Inflammatory macrophage (primary cell): ENCODE measurements at places on chromosomes 1 and 21.

DNA sequence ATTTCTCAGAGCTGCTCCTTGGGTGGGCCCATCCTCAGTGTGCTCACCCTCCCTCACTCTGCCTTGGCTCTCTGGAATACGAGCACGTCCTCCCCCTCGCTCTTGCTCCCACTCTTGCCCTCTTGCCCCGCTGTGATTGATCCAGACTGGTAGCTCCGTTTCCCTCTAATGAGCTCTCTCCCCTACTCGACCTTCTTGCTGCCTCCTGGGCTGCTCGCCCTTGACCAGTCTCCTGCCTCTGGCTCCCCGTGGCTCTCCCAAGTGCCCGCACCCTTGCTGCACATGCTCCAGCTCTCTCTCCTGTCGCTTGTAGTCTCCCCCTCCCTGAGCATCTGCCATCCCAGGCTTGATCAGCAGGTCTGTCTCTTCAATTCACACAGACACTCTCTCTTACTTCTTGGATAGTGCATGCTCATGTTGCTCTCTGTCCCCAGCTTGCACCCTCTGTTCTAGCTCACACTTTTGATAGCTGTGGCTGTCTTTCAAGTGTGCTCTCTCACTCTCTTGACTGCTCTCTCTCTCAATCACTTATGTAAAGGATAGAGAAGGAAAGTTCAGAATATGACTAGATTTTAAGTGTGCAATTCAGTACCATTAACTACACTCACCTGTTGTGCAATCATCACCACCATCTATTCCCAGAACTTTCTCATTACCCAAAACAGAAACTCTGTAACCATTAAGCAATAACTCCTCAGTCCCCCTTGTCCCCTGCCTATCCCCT, 51.1 kb downstream of the PHC2 start:
- no peak for DNase-seq

- DNase-seq: no peak
Measured at GRCh38 chr1:38693031-38693430, 166.5 kb downstream of the RRAGC start.

DNA sequence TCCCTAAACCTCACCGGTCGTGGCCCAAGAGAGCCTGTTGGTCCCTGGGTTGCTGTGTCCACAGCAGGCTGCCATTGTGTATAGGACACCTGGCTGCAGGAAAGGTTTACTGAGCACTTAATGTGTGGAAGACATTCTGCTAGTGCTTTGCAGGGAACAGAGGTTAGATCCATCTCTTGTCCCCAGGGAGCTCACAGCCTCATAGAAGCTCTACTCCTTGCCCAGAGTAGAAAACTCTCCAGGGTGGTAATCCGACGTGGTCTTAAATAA, 16.9 kb upstream of the ALPL start:
- no peak for DNase-seq

DNA sequence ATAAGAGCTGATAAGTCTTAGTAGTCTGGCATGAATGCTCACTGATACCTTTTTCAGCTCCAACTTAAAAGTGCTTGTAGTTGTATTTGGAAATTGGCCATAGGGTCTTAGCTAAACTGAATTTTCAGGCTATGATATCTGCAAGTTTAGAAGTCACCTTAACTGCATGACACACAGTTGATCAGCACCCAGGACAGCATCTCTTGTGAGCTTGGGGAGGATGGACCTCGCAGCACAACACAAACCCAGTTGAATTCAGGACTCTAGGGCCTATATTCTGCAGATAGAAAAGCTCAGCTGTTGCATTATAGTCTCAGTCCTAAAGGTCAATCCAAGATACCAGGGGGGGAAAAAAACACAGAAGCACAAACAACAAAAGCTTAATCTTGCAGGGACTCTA, 394.3 kb downstream of the KCNH1 start:
- no peak for DNase-seq

- DNase-seq: no peak
Measured at GRCh38 chr1:24186993-24187790, at the start of gene IFNLR1. TSS of gene IFNLR1 (minus strand) at chr1:24187289. CDS start at chr1:24187248, 41 bp downstream.

DNA sequence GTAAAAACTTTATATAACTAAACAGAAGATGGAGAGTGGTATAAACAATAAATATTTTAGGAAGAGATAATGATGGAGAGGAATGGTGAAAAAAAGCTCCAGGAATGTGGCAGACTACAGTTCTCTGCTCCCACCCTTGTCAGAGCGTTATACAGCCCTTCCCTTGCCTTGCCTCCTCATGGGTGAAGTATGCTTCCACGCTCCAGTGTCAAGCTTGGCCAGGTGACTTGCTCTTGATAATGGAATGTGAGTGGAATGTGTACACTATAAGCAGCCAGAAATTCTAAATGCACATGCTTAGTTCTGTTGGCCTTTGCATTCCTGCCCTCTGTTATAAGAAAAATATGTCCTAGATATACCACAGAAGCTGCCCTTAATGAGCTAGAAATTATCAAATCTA, 24.7 kb upstream of the POGK start:
- DNase-seq: no peak

- DNase-seq: no peak
Measured at GRCh38 chr1:244651956-244652622, 837 bp upstream of the DESI2 start.

GRCh38 chr1:8598060-8598724, 219.2 kb downstream of the RERE start:
- no peak for DNase-seq

- no peak for DNase-seq
Measured at GRCh38 chr21:46081022-46081861, 16.7 kb upstream of the COL6A2 start.

DNA sequence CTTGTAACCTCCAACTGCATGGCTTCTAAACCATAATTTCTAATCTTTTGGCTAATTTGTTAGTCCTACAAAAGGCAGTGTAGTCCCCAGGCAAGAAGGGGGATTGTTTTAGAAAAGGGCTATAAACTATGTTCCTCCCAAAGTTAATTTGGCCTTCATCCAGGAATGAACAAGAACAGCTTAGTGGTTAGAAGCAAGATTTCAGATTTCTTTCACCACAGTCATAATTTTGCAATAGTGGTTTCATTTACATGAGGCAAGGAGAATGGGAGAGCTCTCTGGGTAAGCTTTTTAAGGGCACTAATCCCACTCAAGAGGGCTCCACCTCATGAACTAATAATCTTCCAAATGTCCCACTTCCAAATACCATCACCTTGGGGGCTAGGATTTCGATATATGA, 1353.9 kb downstream of the NCAM2 start:
- DNase-seq: no peak

GRCh38 chr1:162562470-162562828, 927 bp downstream of the UAP1 start:
- DNase-seq: no peak

DNA sequence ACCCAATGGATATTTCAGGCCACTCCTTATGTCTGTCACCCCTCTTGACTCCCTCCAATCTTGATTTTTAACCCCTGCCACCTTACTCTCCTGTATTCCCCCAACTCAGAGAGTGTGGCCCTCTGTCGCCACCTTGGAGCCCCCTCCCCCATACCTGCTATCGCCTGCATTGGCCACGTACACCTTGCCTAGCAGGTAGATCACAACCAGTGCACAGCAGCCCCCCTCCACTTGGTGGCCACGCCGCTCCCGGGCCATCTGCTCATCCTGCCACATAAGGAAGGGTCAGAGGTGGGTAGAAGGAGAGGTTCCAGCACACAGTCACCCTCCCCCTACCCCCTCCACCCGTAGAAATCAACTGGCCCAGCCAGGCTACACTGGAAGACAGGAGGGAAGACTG, 2.9 kb downstream of the PPM1J start:
- no peak for DNase-seq

DNA sequence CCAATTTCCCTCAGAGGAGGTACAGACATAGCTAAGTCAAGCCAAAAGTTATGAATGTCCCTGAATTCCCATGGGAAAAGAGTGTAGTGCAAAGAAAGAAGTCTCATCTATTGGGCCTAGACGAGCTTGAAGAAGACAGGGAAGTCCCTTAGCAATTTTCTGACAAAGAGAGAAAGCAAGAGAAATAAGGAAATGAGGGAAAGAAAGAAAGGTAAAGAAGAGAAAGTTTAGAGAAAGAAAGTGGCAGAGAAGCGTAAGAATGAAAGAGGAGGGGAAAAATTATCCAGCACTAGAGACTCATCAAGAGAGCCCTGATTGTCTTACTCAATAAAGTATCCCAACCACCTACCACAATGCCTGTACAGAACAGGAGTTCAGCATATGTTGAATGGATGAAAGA, 40.6 kb upstream of the FOXD3 start:
- no peak for DNase-seq

DNA sequence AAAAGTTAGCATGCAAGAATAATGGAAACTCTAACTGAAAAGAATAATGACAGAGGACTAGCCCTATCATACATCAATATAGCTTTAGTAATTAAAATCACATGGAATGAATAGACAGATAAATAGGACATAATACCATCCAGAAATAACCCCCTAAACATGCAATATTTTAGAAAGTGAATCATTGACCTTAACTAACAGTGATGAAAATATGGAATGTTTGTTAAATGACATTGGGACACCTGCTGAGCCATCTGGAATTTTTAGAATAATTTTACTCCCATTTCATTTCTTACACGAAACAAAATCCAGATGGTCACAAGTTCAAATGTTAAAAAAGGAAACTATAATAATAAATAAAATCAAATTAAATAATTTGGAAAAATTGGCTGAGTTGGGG, 53.1 kb upstream of the FMO3 start:
- DNase-seq: no peak

DNA sequence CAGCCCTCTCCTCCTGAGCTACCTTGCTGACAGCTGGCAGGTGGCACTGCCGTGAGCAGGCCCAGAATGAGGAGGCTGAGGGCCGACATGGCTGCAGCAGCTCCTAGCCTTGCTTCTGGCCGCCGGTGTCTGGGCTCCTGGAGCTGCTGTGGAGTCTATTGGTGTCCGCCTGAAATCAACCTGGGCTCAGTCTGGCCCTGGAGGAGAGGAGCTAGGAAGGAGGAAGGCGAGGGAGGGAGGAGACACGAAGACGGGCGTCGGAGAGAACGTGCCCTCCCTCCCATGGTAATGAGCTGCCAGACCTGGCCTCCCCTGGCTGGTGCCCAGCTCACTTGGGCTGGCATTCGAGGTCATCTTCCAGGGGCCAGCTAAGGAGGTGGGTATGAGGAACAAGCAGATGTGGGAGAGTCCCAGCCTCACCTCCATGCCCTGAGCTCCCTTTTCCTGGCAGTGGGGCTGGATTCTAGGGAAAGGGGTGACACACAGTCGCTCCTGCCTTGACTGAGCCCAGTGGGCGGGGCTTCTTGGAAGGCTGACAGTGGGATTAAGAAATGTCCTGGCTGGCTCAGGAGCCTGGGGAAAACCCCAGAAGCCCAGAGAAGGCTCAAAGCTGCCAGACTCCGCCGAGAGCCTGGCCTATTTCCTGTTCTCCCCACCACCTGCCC, at the start of gene PDZK1IP1:
Gene PDZK1IP1, minus strand, starts transcription at position 193 of the 665 bp plus-strand sequence. Its CDS starts 104 bp downstream, at position 89.
- no peak for DNase-seq

DNA sequence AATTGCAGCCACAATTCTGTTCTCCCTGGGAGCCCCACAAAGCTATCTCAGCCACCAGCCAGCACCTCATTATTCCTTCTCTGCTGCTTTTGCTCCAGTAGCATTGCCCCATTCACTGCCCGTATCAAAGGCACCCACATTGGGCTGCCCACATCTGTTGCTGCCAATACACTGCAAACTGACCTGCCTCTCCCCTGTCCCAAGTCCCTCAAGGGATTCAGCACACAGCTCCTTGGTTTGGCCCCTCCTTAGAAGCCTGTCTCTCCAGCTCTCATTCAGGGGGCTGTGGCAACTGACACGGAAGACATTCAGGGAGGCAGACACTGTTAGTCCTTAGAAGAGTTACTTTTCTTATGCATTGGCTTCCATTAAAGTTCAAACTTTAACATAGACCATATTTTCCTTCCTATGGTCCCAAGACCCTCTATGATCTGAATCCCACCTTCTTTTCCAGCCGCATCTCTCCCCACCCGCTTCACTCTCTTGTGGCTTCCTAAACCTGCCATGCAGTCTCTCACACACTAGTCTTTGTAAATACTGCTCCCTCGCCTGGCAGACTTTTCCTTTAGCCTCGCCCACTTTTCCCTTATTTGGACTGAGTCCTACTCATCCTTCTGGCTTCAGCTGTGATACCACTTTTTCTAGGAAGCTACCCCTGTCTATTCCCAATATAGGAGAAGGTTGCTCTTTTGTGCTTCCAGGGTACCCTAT, 19.3 kb upstream of the KLHDC8A start:
- DNase-seq: no peak

- no peak for DNase-seq
Measured at GRCh38 chr1:155083865-155084721, 5.5 kb downstream of the EFNA3 start.

DNA sequence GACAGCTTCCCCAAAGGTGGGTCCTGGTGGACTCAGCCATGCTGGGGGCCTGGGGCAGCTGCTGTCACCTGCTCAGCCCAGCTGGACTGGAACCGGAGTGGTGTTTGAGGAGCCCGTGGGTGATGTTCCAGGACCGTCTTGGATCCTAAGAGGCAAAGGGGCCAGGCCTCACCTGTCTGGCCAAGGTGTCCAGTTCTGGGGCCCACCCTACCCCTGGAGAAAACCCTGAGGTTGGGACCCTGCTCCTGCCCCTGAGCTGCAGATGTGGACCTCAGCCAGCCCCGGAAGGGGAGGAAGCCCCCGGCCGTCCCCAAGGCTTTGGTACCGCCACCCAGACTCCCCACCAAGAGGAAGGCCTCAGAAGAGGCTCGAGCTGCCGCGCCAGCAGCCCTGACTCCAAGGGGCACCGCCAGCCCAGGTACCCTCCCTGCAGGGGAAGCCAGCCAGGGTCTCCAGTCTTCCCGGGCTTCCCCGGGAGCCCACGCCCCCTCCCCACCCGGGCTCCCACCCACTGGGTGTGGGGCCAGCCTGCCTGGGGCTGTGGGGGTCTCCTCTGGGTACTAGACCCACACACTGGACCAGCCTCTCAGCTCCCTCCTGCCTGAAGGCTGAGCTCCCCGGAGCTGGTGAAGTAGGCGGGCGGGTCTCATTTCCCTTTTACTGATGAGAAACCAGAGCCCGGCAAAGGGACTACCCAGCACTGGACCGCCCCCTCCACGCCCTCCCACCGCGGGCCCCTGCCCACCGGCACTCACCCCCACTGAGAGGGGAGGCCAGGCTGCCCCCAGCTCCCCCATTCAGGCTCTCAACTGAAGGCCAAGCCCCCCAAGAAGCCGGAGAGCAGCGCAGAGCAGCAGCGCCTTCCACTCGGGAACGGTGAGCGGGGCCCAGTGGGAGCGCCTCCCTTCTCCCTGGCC, 1.3 kb downstream of the AIRE start:
- DNase-seq: no peak

DNA sequence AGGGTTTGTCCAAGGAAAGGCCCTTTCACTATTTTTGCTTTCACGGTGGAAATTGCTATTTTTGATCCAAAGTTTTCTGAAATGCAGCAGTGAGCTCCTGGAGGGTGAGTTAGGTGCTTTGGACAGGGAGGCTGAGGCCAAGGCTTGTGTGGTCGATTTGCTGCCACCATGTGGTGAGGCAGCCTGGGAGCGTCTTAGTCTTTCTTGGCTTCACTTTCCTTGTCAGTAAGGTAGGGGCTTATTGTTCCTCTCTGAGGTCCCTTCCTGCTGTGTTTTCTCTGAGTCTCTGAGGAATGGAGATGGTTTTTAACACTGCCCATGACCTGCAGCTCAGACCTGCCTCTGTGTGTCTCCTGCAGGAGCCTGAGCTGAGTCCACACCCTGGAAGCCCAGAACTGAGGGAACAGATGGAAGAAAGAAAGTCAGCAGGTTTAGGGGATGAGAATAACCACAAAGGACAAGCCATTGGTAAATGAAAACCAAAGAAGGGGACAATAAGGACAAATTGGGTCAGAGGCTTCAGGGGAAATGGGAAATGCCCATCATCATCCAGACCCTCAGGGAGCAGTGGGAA, 20.1 kb upstream of the S100A10 start:
- DNase-seq: peak; percentile 46

- DNase-seq: no peak
Measured at GRCh38 chr1:110561596-110561995, 42.6 kb upstream of the KCNA10 start.
